Esophagus squamous epithelium (tissue), 5 donors: ENCODE measurements at places on chromosomes 6 and 20. TPM values are rescaled to one million over a fixed set of nuclear protein-coding genes. Genes with fewer than 3 reads are reported as not detected.

GRCh38 chr20:36541227-36541767 lies at the start of gene MYL9:
MYL9 (plus strand) TSS chr20:36541519; CDS start chr20:36544885, 3,366 bp downstream.
- H3K36me3 ChIP-seq = no peaks in the 10 kb centered on the region
- peak within 1 kb of the TSS; percentile 94 for H3K27ac ChIP-seq
- H3K27me3 ChIP-seq = peaks cover 18% of the 10 kb centered on the region
- peaks cover 63% of the 10 kb centered on the region for H3K4me1 ChIP-seq
- no peak for DNase-seq
- H3K4me3 ChIP-seq = peak within 1 kb of the TSS; percentile 71

Gene BEND6
- 2.4 TPM for total RNA-seq

- H3K4me3 ChIP-seq = no peak overlapping the region
- H3K4me1 ChIP-seq = no peaks in the 10 kb centered on the region
- H3K36me3 ChIP-seq = no peaks in the 10 kb centered on the region
- no peak for DNase-seq
- no peaks in the 10 kb centered on the region for H3K27me3 ChIP-seq
Measured at GRCh38 chr20:38612751-38613515, 11.3 kb downstream of the ARHGAP40 start.

GRCh38 chr6:38054527-38055202 lies 235.1 kb downstream of the ZFAND3 start:
- H3K4me1 ChIP-seq = peaks cover 5% of the 10 kb centered on the region
- H3K27ac ChIP-seq = no peak overlapping the region
- no peak for DNase-seq

DNA sequence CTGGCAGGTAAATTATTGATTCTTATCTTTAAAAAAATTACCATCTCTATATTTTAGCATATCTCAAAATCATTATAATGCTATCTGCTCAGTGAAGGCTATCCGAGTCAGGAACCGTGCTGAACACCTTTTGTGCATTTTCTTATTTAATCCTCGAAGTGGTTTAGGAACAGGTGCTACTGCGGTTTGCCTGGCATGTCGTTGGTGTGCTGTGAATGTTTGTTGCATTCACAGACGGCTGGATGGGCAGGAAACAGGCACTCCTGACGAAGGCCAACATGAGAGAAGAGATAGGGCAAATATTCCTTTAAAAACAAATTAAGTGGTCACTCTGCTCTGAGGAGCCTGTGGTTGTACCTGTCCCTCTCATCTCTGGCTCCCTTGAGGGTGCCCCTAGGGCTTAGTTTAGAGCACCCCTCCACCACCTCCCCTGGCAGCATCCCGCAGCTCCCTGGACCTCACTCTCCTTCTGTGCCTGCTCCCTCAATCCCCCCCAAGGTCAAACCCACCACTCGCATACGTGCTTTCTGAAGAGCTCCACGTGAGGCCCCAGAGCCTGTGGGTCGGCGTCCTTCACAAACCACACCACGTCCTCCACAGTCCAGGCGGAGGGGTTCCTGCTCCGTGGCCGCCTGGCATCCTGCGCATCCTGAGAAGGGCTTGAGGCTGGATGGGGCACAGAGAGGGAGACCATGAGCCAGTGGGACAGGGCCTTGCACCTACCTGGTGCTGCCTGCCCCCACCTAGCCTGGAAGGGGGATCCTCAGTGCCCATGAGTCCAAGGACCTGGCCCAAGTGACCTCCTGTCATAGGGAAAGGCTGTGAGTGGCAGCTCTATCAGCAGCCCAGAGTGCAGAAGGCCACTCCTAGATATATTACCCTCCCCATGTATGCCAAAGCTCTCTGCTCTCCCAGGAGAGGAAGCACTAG lies 116.5 kb downstream of the SCML4 start:
- H3K27me3 ChIP-seq = no peaks in the 10 kb centered on the region
- peaks cover 16% of the 10 kb centered on the region for H3K4me1 ChIP-seq
- no peak overlapping the region for H3K4me3 ChIP-seq
- DNase-seq = no peak
- no peaks in the 10 kb centered on the region for H3K36me3 ChIP-seq

GRCh38 chr20:10497791-10498190 lies 62.7 kb downstream of the SLX4IP start:
- peaks cover 7% of the 10 kb centered on the region for H3K4me1 ChIP-seq
- H3K27ac ChIP-seq = no peak overlapping the region
- no peaks in the 10 kb centered on the region for H3K36me3 ChIP-seq
- DNase-seq = no peak

GRCh38 chr6:39130691-39131090 lies 15.7 kb upstream of the SAYSD1 start:
- H3K27ac ChIP-seq = no peak overlapping the region
- H3K4me1 ChIP-seq = no peaks in the 10 kb centered on the region
- H3K27me3 ChIP-seq = no peaks in the 10 kb centered on the region
- no peak overlapping the region for H3K4me3 ChIP-seq

- no peak overlapping the region for H3K4me3 ChIP-seq
- DNase-seq = no peak
- no peaks in the 10 kb centered on the region for H3K27me3 ChIP-seq
- H3K36me3 ChIP-seq = no peaks in the 10 kb centered on the region
Measured at GRCh38 chr20:62827311-62828038, 10.6 kb downstream of the COL9A3 start.
